Adipocyte (in vitro differentiated cells): ENCODE measurements at places on chromosomes 16 and 17.

- no peak for DNase-seq
Observed at GRCh38 chr17:39887078-39887477, 19.1 kb downstream of the ZPBP2 start.

- no peak for DNase-seq
Observed at GRCh38 chr16:80620736-80621605, 80.2 kb downstream of the DYNLRB2 start.

GRCh38 chr17:15260376-15261257 is 4.5 kb downstream of the PMP22 start:
- peak; percentile 95 for DNase-seq

DNA sequence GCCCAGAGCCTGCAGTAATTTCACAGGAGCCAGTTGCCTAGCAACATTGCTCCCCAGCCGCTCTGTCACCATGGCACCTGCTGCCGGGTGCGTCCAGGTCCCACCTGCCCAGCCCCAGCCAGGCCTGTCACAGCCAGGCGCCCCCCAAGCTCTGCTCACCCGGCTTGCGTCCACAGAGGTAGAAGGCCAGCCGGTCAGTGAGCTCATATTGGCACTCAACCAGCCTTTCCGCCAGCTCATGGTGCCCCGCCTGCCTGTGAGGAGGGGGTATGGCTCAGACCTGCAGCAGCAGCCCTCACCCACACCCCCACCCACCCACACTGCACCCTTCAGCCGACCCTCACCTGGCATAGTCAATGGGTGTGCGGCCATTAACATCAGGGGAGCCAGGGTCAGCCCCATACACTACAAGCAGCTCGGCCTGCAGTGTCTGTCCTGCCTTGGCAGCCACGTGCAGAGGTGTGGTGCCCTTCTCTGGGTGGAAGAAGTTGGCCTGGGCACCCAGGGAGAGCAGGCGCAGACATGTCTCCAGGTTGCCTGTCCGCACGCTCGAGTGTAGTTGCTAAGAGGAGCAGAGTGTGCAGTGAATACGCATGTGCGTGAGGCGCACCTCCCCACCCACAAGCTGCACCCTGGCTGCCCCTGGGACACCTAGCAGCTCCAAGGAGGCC is 7.7 kb downstream of the GIT1 start:
- no peak for DNase-seq

DNA sequence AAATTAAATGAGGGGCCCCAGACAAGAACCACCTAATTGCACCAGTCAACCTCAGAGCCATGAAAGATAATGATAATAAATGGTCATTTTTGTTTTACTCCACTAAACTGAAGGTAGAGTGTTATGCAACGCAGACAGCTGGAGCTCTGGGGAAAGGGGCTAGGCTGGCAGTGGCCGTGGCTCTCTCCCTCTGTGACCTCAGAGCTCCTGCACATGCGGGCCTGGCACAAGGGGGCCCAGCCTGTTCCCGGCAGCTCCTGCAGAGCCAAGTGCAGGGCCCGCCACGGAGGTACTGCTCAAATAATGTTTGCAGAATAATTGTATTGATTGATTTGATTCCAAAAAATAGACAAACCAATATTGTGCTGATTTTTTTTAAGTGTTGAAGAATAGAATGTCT is 109.5 kb downstream of the SALL1 start:
- no peak for DNase-seq

DNA sequence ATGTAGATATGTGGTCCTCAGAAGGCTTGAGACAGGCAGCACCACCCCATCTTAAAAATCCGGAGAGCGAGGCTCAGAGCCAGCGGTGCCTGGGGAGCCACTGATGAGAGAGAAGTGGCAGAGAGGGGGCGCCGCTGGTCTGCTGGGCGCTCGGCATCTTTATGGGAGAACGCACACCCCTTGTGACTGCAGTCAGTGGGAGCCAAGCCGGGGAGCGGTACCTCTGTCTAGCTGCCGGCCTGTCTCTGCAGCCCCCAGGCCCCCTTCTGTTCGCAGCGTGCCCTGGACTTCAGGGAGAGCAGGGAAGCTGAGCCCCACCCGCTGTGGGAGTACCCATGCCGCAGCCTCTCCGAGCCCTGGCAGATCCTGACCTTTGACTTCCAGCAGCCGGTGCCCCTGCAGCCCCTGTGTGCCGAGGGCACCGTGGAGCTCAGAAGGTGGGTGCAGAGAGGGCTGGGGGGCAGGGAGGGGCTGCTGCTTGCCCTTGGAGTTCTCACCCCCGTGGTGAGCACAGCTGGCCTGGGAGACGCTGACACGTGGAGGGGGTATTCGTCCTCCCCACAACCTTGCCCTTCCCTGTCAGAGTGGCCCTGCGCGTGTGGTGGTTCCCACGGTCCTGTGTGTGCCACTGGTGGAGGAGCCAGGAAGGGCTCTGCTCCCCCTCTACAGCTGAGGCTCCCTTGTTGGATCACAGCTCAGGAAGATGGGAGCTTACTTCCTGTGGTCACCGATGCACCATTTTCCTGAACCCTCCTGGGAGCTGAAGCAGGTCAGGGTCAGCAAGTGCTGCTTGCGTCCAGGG is 44.8 kb downstream of the PRMT7 start:
- DNase-seq, result no peak

GRCh38 chr16:19265380-19265930 is 20.1 kb upstream of the CLEC19A start:
- no peak for DNase-seq

GRCh38 chr17:69757688-69758430 is 317.2 kb upstream of the KCNJ16 start:
- peak; percentile 90 for DNase-seq

DNA sequence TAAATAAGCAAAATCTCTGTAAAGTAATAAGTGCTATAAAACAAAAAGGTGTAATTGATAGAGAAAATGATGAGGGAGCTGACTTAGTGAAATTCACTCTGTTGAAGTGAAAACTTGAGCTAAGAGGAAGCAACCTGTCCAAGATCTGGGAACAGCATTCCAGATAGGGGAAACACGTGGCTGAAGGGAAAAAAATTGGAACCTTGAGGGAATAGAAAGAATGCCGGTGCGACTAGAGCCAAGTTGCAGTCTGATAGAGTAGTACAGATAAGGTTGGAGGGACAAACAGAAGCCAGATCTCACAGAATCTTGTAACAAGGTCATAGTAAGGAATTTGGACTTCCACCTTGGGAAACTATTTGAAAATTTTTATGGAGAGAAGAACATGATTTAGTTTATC is 623 bp upstream of the DDX52 start:
- DNase-seq, result peak; percentile 14

GRCh38 chr17:42275527-42276358 is 448 bp downstream of the STAT5B start:
- peak; percentile 58 for DNase-seq

DNA sequence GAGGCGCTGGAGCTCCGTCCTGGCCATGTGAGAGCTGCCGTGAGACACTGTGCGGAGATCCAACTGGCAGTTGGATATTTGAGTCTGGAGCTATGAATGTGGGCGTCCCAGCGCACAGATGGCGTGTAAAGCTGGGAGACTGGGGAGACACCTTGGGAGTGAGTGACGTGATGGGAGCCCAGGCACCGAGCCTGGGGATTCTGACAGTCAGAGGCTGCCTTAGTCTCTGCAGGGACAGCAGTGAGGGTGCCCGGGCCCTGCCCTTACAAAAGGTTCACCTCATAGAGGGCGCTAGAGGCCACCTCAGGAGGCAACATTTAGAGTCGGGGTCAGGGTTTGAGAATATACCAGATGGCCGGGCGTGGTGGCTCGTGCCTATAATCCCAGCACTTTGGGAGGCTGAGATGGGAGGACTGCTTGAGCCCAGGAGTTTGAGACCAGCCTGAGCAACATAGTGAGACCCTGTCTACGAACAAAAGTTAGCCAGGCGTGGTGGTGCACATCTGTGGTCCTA is 194.1 kb upstream of the GSE1 start:
- no peak for DNase-seq

DNA sequence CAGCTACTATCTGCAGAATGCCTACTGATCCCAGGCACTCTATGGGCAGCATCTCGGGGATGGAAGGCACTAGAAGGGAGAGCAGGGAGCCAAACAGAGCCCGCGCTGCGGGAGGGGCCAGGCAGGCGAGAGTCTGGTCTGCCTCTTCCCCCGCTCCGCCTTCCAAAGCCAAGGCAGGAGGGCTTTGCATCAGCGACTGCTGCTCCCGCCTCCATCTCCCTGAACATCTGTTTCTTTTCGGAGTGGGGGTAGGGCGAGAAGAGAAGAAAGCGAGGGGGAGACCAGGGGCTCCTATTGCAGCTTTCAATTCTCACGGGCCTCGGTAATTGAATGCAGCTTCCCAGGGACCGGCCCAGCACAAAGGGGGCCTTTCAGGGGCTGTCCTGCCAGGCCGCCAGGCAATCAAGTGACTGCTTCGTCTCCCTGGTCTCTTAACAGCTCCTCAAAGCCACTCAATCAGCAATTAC is 31.4 kb upstream of the CDC42EP4 start:
- DNase-seq, result peak; percentile 94

DNA sequence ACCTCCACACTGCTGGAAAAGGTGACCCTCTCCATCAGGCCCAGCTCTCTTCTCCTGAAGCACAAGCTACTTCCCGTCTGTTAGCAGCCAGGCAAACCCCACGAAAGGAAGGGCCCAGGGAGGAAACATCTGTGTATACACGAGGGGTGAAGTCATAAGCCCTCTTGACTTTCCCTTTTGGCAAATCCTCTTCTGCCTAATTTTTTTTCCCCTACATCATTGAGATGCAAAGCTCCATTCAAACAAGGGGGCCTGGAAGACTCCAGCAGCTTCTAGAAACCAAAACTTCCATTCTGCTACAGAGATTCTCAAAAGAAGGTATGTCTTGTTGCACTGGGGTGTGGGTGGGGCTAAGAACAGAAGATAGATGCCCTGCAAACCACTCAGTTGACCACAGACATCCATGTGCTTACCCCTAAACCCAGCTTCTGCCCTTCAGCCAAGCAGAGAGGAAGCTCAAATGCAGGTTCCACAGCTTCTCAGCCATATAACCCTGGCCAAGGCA is 145.6 kb upstream of the RCVRN start:
- DNase-seq, result no peak

GRCh38 chr17:68533887-68534694 is 21.9 kb downstream of the PRKAR1A start:
- DNase-seq, result peak; percentile 66

- DNase-seq, result no peak
Observed at GRCh38 chr16:2015117-2015946, 4.3 kb upstream of the NPW start.

DNA sequence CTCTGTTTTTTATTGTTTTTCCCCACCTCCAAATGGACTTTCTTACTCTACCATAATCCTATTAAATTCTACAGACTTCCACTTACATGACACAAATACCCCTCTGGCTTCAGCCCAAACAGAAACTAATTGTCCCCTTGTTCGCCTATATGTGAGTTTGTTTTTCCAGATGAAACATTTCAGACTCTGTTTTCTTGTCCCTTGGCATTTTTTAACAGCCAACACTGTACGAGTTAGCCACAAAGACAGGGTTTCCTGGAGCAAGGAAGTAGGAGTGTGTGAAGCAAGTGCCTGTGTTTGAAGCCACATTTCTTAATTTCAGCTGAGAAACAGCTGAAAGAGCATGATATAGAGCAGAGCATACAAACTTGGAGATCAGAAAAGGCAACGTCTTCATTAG is 382.2 kb upstream of the CDH5 start:
- no peak for DNase-seq

DNA sequence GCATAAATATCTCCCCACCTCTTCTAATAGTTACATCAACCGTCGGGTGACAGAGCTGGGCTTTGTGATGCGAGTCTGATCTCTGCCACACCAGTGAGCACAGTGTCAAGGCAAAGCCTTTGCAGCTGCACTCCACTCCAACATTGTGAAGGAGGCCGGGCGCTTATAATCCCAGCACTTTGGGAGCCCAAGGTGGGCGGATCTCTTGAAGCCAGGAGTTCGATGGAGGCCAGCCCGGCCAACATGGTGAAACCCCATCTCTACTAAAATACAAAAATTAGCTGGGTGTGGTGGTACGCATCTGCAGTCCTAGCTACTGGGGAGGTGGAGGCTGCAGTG is 18.9 kb downstream of the CYB5D2 start:
- DNase-seq, result no peak

DNA sequence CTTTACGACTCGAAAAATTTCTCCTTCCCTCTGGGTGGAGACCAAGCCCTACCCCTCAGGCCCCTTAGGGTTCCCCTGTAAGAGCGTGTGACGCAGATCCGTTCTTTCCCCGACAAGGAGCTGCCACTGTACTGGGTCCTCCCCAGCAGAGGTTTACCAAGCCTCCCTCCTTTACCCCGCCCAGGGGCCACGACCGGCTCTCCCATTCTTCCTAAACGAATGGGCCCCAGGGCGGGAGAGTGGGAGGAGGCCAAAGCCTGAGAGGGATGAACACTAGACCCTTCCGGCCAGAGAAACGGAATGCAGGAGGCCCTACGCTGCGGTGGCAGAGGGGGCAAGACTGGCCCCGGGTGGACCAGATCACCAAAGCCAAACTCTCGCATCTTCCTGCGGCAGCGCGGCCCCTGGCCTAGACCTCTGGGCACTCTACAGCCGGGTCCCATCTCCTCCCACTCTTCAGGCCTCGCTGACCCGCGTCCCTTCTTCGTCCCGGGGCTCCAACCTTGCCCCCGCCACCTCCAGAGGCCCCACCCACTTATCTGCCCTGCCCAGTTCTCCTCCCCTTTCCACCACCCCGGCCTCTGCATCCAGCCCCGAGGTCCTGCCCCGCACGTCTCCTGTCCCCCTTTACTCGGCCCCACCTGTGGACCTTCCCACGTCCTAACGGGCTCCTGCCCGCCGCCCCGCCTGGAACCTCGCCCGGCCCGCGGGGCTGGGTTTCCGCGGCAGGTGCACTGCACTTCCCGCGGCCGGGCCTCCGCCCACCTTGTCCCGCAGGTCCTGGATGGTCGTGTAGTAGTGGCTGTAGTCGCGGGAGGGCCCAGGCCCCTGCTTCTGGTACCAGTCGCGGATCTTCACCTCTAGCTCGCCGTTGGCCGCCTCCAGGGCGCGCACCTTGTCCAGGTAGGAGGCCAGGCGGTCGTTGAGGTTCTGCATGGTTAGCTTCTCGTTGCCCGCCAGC is 765 bp downstream of the KRT19 start:
- DNase-seq, result peak; percentile 37

- no peak for DNase-seq
Observed at GRCh38 chr17:5680766-5681165, 96.5 kb upstream of the NLRP1 start.

DNA sequence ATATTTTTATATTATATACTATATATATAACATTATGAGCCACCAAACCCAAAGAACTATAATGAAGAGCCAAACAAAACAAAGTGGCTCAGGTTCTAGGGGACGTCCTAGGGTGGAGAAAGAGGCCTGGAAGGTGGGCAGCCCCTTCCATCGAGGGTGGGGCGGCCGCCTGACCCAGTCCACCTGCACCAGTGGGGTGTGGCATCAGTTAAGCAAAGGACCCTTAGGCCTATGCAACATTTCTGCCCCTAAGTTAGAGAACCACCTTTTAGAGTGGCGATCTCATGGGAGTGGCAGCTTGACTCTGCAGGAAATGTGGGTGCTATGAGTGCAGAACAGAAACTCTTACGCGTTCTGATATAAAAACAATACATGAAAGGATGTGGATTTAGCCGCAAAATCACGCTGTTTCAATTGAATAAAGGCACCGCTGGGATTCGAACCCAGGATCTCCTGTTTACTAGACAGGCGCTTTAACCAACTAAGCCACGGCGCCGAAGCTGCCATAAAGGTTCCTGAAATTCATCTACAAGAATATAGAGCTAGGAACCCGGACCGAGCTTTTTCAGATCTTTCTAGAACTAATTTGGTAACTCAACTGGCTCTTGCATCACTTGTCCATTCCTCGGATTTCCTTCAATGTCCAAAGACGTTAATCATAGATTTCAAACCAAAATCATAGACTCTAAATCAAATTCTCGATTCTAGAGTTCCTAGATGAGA is 15.6 kb upstream of the AURKB start:
- DNase-seq, result peak; percentile 91

- DNase-seq, result no peak
Observed at GRCh38 chr17:21248500-21248899, 4.7 kb downstream of the NATD1 start.
